ENCODE measurements at places on chromosomes 3 and 15. TPM values are rescaled to one million over a fixed set of nuclear protein-coding genes. Genes with fewer than 3 reads are reported as not detected.

Gene LMAN1L
- not detected for total RNA-seq

Gene EPHA3
- total RNA-seq: not detected

Gene FEZF2
- total RNA-seq: not detected

Gene LTF
- total RNA-seq: not detected

Gene TOPBP1
- total RNA-seq: 22.4 TPM

Gene GOLGA8G
- not detected for total RNA-seq

Gene ZPLD1
- total RNA-seq: 0.28 TPM

Gene MKRN2OS
- 3.1 TPM for total RNA-seq

Gene PLA2G4F
- total RNA-seq: 3.5 TPM

Gene SLC35G2
- total RNA-seq: 3.4 TPM

Gene HYAL1
- 29.6 TPM for total RNA-seq

Gene MORC1
- not detected for total RNA-seq

Gene MESP2
- total RNA-seq: 0.42 TPM

Gene CCDC33
- not detected for total RNA-seq

Gene TERC
- 199 TPM for total RNA-seq

Gene ARL6IP5
- total RNA-seq: 84.0 TPM

Gene MYLK
- total RNA-seq: 6.5 TPM

Gene STAB1
- total RNA-seq: not detected

Gene CYP1A2
- total RNA-seq: not detected

Gene DCBLD2
- 74.5 TPM for total RNA-seq

Gene PROS1
- 4.3 TPM for total RNA-seq

Gene CDHR4
- total RNA-seq: not detected

Gene GPR27
- 0.63 TPM for total RNA-seq

Gene GRIP2
- 0.28 TPM for total RNA-seq

Gene ATP10A
- total RNA-seq: 0.42 TPM

Gene SLC24A5
- total RNA-seq: not detected

Gene MRPL3
- total RNA-seq: 165 TPM

Gene ZNF662
- total RNA-seq: 0.35 TPM

Gene LXN
- total RNA-seq: 3.6 TPM

Gene ANKRD63
- total RNA-seq: not detected

Data from airway epithelial cell (primary cell).